ENCODE measurements at places on chromosomes 5 and 9.
A peak's percentile ranks its signal among the peaks of the same experiment; 100 is the strongest.

- DNase-seq, result no peak
These were observed 118.7 kb downstream of the PSD2 start for GRCh38 chr5:139914218-139914807.

DNA sequence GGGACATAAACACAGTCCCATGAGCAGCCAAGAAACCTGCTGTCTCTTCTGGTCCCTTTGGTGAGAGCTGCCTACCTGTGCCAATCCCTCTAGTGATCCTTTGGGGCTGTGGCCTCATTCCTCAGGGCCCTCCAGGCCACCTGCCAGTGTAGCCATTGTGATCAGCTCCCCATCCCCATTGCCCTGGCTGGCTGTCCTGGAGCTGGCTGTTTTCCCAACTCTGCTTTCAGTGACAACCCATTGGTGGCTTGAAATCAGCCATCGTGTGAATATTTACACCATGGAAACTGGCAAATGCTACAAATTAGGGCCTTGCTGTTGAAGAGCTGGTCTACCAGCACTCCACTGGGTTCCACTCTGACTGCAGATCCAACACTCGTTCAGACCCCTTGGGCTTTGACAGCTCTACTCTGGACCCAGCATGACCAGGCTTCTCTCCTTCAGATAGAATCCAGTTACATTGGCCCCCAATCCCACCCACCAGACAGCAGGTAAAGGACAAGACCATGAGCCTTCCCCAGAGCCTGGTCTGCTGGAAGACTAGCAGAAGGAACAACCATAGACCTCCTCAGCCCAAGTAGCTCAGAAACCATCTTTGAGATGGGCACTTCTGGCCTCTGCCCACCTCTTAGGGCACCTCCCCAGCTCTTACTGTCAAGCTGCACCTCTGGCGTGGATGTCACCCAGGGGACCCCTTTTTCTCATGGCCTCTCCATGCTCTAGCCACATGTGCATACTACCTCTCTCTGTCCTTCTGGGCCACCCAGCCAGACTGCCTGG is 69.2 kb upstream of the NEK6 start:
- no peak for DNase-seq

- no peak for DNase-seq
These were observed 5.3 kb upstream of the LCP2 start for GRCh38 chr5:170302653-170303501.

- DNase-seq, result no peak
These were observed 50.2 kb upstream of the NR3C1 start for GRCh38 chr5:143453720-143454119.

- no peak for DNase-seq
These were observed 9.1 kb downstream of the TYRP1 start for GRCh38 chr9:12702160-12702758.

DNA sequence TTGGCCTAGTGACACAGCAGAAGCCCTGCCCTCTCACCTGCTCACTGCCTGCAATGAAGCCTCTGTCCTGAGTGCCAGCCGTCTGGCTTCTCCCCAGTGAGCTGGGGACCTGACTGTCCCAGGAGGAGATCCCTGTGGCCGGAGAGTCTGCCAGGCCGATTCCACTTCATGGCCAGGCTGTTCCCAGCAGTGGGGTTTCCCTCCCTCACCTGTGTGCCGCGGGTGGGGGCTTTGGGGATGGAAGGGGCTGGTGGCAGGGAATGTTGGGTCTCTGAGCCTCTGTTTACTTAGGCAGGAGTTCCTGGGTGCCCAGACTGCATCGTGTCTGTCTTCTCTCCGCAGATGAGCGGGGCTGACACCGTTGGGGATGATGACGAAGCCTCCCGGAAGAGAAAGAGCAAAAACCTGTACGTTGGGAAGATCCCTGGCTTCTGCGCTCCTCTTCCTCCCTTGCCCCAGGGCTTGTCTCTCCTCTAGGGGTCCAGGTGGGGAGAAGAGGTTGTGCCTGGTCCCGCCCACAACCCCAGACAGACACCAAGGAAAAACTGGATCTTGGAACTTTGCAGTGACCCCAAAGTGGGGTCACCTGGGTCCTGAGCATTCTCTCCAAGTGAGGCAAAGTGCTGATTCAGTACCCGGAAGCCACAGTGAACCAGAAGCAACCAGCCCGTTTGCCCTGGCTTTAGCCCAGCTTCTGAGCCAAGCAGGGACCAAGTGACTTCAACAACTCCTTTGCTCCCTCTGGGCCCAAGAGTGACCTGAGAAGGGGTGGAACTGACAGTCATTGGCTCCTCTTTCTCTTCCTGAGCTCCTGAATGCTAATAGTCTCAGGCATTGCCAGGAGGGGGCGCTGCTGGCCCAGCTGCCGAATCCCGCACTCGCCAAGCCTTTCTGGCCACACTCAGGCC is 127.7 kb downstream of the RGS3 start:
- peak; percentile 44 for DNase-seq

DNA sequence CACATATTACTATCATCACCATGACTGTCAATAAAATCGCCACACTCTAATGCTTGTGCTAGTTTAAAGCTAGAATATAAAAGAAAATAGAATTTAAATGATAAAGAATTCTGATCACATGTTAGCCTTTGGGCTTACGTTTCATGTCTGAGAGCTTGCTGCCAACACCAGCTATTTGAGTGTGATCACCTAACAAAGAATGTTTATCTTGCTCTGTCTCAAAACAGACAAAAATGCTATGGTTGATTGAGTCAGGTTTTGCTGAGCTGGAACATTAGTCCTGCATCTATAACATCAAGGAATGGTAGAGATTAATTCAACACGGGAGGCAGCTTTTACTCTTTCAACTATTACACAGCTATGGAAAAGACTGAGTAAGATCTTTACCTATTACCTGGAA is 50.7 kb downstream of the MSX2 start:
- no peak for DNase-seq

Measured in stimulated activated CD8-positive, alpha-beta memory T cell treated with anti-CD3 and anti-CD28 coated beads, Interleukin-7, amount 100 ng/mL, for 48 hours (primary cell).